IgD-negative memory B cell (primary cell): ENCODE measurements at places on chromosomes 2 and 18. TPM values are rescaled to one million over a fixed set of nuclear protein-coding genes. Genes with fewer than 3 reads are reported as not detected.

Gene SCN9A
- not detected for polyA plus RNA-seq

Gene LRRC30
- not detected for polyA plus RNA-seq

Gene LMAN1
- polyA plus RNA-seq: 30.8 TPM

Gene MGAT5
- 14.0 TPM for polyA plus RNA-seq

Gene SGPP2
- polyA plus RNA-seq: 3.1 TPM

Gene LOXHD1
- not detected for polyA plus RNA-seq

Gene PAX8
- polyA plus RNA-seq: 0.85 TPM

Gene WNT6
- 0.86 TPM for polyA plus RNA-seq

Gene MYO3B
- 0.23 TPM for polyA plus RNA-seq

Gene SERPINB13
- not detected for polyA plus RNA-seq

Gene ANKRD62
- not detected for polyA plus RNA-seq
